ENCODE measurements at places on chromosomes 6 and 20. TPM values are rescaled to one million over a fixed set of nuclear protein-coding genes. Genes with fewer than 3 reads are reported as not detected.

The PRSS16 gene
- total RNA-seq, result 0.54 TPM

The GTSF1L gene
- total RNA-seq, result not detected

The PPP1R16B gene
- 102 TPM for total RNA-seq

The ARFGAP1 gene
- total RNA-seq, result 93.8 TPM

The SLC17A3 gene
- 0.66 TPM for total RNA-seq

All from T-helper 1 cell treated with Interleukin-12 subunit alpha and Interleukin-12 subunit beta and Interleukin-4 antibody, amounts not matched to agents 30 ng/mL and 1 ng/mL, for 36 hours (primary cell).